ENCODE measurements at places on chromosomes 12 and 14.

DNA sequence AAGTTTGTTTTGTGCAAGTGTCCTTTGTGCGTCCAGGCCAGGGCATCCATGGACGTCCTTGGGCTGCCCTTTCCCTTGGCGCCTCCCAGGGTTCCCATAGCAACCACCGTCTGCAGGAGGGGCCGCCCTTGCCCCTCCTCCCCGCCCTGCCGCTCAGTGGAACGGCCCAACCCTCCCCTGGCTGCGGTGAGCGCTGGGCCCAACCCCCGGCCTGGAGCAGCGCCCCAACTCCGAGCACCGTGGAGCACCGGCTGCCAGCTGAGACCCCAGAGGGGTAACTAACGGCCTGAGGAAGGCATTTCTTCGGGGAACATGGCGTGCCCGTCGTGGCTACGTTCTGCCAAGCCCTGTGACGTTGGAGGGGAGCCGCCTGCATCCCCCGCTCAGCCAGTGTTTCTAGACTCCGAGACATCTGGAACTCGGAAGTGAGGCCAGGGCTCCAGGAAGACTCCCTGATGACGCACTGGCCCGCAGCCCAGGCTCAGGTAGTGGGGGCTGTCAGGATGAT is 5.3 kb upstream of the ACACB start:
- no peak for DNase-seq

- no peak for DNase-seq
These were observed 20.7 kb downstream of the GCH1 start for GRCh38 chr14:54881761-54882401.

DNA sequence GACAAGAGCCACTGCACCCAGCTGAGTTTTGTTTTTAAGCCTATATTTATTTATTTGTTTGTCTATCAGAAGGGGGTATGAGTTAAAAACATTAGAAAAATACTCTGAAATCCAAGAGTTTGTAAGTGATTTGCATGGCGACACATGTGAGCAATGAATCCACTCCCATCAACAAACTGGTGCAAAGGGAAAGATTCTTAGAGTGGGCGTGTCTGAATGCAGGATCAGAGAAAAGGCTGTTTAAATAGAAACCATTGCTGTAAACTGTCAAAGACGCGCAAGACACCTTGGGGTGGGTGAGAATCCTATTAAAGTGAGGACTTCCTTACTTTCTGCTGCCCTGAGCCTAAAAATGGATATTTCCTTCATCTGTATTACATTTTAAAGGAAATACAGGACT is 51.9 kb downstream of the ZFYVE26 start:
- DNase-seq, result no peak

GRCh38 chr12:66698558-66698957 is 19.7 kb upstream of the GRIP1 start:
- DNase-seq, result no peak

DNA sequence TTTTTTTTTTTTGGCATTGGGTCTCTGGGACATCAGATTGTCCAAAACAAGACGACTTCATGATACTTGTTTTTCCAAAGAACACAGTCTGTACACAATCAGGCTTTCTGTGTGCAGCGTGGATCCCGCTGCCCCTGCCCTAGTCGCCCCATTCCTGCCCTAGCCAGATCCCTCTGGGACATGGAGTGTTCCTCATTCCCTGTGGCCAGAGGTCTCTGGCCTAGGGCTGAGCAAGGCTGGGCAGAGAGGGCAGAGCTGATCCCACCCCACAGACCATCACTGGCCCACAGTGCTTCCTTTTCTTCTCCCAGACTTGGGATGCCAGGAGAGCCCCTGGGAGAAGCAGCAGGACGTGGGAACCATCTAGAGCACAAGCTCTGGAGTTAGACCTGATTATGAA is 20.9 kb upstream of the EIF2B2 start:
- DNase-seq, result no peak

- peak; percentile 26 for DNase-seq
These were observed 32.7 kb downstream of the MED6 start for GRCh38 chr14:70567791-70568190.

GRCh38 chr12:119014368-119014767 is 33.0 kb downstream of the SRRM4 start:
- DNase-seq, result no peak

DNA sequence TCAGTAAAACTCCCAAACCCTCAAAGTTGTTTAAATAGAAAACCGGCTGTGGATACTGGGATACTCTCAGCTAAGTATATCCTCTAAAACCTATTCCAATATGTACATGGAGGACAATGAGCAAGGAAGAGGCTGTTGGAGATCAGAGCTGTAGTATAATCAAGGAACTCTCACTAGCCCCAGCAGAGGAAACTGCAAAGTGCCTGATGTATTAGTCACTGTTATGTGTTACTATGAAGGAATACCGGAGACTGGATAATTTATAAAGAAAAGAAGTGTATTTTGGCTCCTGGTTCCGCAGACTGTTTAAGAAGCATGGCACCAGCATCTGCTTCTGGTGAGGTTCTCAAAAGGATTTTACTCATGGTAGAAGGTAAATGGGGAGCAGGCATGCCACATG is 65.6 kb upstream of the RPL10L start:
- DNase-seq, result no peak

- no peak for DNase-seq
These were observed 979.4 kb downstream of the GALC start for GRCh38 chr14:87013583-87013982.

- DNase-seq, result peak; percentile 35
These were observed 1304.9 kb downstream of the TMEM121 start for GRCh38 chr14:106831322-106831720.

GRCh38 chr12:63308671-63309070 is 157.7 kb upstream of the AVPR1A start:
- DNase-seq, result no peak

DNA sequence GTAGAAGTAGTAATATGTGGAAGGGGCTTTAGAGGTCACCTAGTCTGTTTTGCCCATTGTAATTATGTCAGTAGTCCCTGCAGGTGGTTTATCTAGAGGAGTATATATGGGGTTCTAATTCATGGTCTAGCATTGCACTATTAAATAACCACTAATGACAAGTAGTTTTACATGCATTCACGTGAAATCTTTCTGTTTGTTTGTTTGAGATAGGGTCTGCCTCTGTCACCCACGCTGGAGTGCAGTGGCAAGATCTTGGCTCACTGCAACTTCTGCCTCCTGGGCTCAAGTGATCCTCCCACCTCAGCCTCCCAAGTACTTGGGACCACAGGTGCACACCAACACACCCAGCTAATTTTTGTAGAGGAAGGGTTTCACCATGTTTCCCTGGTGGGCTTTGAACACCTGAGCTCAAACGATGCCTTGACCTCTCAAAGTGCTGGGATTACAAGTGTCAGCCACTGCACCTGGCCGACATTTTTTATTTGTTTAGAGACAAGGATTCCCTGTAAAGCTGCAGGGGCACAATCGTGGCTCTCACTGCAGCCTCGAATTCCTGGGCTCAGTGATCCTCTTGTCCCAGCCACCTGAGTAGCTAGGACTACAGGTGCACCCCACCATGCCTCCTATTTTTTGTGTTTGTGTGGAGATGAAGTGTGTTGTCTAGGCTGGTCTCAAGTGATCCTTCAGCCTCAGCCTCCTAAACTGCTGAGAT is 12.0 kb upstream of the PSEN1 start:
- DNase-seq, result no peak

DNA sequence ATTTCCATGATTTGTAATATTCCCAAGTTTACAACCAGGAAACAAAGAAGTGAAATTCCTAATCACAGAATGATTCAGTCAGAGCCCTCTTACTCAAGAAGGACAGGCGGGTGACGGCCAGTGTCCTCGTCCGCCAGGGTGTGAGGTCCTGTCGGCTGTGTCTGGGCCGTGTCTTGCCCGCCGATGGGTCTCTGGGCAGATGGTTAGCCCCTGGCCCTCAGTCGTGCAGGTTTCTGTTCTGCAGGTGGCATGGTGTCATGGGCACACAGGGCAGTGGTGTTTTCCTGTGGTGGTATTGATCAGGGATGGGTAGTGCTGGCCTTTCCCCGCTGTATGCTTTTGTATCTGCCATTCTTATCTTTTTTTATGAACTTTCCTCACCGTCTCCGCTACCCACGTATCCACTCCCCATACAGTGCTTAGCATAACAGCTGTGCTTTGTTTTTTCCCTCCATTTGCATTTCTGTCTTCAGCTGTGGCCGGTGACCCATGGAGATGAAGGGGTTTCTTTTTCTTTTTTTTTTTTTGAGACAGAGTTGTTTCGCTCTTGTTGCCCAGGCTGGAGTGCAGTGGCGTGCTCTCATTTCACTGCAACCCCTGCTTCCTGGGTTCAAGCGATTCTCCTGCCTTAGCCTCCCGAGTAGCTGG is 100.7 kb downstream of the TSPAN9 start:
- peak; percentile 39 for DNase-seq

DNA sequence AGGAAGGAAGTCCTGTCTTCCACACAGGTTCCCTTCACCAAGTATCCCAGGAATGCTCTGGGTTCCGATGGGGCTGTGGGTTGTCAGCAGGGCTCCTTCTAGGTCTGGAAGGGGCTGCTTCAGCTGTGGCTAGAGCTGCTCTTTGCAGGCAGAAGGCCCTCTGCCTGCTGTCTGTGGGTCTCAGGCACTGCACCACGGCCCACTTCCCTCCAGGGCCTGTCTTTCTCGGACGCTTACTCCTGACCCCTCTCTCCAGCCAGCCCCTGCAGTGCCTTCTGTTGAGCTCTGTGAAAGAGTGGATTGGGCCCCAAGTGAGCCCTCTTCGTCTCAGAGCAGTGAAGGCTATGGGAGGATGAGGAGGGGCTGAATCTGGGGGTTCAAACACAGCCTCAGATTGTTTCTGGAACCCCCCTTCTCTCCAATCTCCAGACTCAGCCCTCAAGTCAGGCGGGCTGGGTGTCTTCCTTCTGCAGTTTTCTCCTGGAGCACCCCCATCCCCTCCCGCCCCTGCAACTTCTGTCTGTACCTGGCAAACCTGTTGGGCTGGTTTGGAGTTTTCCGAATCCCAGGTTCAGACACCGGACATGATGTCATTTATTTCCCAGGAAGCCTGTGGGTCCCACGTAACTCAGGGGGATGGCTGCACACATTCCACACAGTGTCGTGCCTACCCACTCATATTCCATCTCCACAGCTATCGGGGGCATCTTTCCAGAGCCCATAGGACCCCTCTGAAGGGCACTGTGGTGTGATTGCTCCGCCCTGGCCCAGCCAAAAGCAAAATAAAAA is 24.9 kb upstream of the SPPL3 start:
- DNase-seq, result no peak

GRCh38 chr12:20289520-20289919 is 78.8 kb upstream of the PDE3A start:
- DNase-seq, result no peak

GRCh38 chr14:42869681-42870080 is 1263.0 kb downstream of the LRFN5 start:
- DNase-seq, result peak; percentile 65

DNA sequence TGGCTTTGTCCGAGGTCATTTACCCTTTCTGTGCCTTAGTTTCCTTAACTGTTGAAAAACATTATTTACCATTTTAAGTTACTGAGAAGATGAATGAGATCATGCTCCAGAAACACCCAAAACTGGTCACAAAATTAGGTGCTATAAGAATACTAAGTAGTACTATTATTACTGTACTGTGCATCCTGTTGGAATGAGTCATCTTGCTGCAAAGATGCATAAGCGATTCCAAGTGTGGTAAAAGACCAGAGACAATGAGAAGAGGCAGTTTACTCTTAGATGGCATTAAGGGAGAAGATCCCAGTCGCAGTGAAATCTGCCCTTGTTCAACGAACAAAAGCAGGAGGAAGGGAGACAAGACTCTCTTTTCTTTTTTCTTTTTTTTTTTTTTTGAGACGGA is 4.2 kb upstream of the PLEKHA5 start:
- no peak for DNase-seq

DNA sequence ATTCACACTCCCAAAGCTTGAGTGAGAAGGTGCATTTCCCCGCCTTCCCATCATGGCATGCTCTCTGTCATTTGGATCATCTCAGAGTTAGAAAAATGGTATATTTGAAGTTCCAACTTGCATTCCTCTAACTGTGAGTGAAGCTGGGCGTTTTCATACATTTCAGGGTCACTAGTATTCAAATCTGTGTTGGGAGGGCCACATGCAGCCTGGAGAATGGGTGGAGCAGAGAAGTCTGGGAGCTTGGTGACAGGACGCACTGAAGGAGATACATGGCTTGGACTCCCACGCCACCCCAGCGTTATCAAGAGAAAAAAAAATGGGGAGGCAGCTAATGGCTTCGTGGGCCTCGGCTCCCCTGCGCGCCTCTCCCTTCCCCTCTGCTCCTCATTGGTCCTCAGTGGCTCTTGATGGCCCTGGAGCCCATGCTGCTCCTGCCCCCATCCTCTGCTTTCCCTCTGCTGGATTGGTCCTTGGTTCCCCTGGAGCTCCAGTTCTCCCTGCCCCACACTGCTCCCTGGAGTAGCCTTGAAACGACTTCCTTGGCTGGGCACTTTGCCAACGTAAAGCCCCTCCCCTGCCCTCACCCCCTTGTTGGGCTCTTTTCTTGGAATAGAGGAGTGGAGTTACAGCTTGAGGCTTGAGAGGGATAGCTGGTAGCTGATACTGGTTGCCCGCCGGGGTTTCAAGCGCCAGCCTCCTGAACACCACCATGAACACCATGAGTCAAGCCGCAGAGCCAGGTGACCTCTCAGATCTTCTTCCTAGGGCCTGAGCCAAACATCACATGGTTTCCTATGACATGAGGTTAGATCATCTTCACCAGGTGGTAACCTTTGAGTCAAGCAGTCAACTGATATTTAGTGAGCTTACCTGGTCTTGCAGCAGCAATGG is 139.6 kb downstream of the PRKCH start:
- DNase-seq, result peak; percentile 32

DNA sequence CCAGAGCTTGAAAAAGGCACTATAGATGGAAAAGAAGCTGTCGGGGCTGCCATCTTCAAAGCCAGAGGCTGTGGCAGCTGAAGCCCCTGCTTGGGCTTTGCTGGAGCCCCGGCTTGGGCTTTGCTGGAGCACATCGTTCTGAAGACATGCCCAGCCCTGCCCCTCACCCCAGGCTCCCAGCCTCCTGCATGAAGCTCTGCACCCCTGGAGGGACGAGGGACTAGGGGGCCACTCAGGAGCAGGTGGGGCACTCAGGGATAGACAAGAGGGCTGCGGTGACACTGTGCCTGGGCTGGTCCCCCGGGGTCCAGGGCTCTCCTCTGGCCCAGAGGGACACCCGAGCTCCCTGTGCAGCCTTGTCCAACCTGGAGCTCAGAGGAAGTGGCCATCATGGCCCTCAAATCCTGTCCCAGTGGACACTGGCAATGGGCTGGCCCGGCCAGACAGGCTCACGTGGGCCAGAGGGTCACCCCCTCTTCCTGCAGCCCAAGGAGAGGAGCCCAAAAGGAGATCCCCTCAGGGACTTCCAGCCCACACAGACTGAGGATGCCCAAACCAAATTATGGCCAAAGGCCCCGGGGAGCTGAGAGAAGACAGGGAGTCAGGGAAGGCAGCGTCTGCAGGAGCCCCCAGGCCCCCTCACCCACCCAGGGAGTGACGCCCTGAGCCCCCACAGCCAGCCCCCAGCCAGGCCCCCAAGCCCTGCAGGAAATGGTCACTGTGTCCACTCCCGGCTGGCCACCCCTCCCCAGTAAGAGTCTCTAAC is 23.1 kb upstream of the C14orf180 start:
- DNase-seq, result no peak

DNA sequence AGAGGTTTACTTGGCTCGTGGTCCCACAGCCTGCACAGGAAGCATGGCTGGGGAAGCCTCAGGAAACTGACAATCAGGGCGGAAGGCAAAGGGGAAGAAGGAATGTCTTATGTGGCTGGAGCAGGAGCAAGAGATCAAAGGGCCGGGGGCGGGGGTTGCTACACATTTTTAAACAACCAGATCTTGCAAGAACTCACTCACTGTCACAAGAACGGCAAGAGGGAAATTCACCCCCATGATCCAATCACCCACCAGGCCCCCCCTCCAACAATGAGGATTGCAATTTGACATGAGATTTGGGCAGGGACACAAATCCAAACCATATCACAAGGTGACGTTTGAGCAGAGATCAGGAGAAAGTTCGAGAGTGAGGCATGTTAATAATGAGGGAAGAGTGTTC is 163.7 kb upstream of the RPH3A start:
- no peak for DNase-seq

Measured in SJCRH30 (cell line).